Urothelium cell line (cell line): ENCODE measurements at places on chromosomes 7 and 10.

DNA sequence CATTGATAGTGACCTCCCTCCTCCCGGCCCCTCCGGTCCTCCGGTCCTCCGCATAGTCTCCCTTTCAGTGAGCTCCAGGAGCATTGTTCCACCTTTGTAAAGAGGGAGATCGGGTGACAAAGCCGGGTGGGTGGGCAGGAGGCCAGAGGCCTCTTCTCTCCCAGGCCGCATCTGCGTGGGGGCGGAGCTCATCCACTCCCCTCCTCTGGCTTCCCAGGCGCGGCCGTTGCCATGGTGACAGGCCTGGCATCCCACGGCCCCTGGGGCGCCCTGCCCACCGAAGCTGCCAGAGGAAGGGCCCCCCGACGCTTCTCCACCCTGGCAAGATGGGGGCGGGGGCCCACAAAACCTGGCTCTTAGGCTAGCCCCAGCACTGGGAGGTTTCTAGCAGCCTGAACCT, 4.4 kb upstream of the FZD9 start:
- DNase-seq, result peak; percentile 72

DNA sequence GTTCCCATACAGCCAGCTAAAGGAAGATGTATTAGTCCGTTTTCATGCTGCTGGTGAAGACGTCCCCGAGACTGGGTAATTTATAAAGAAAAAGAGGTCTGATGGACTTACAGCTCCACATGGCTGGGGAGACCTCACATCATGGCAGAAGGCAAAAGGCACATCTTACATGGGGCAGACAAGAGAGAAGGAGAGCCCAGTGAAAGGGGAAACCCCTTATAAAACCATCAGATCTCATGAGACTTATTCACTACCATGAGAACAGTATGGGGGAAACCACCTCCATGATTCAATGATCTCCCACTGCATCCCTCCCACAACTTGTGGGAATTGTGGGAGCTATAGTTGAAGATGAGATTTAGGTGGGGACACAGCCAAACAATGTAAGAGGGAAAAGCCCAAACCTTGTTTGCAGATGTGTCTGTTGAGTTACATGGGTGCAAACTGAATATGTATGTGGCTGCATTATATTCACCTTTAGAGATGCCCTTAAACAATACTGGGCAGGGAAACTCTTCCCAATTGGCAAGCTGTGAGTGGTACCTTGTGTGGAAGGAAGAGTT, 13.1 kb upstream of the BRAF start:
- DNase-seq, result no peak

DNA sequence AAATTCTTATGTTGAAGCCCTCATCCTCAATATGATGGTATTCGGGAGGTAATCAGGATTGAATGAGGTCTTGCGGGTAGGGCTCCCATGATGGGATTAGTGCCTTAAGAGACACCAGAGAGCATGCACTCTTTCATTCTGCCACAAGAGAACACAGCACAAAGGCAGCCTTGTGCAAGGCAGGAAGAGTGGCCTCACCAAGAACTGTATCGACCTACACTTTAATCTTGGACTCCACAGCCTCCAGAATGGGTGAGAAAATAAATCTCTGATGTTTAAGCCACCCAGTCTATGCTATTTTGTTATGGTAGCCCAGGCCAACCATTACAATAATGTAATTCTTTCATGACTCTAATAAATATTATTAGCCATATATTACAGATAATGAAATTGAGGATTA, 8.4 kb downstream of the SEM1 start:
- no peak for DNase-seq

DNA sequence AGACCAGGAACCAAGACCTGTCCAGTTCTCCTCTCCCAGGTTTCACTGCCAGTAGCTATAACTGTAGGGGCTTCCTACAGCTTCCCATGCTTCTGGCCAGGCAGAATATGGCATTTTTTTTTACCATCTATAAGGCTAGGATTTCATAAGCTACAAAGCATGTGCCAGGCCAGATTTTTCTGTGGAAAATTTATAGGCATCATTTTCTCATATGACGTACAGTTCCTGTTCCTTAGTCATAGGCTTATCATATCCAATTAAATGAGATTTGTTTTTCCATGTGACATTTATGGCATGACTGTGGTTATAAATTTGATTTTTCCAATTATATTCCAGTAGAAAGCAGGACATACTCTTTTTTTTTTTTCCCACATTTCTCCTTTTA, 208.6 kb upstream of the NPY start:
- no peak for DNase-seq

- no peak for DNase-seq
Measured at GRCh38 chr10:23363793-23364135, 19.2 kb upstream of the C10orf67 start.

DNA sequence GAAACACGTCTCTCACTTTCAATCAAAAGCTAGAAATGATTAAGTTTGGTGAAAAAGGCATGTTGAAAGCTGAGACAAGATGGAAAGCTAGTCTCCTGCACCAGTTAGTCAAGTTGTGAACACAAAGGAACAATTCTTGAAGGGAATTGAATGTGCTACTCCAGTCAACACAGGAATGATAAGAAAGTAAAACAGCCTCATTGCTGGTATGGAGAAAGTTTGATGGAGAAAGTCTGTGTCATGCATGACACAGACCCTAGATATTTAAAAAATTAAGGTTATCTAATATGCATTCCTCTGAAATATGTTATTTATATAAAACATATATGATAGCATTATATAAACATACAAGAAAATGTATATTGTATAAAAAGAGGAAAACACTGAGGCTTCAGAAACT, 699.4 kb upstream of the FZD8 start:
- DNase-seq, result no peak

- DNase-seq, result no peak
Measured at GRCh38 chr10:36681751-36682632, 443.4 kb upstream of the ANKRD30A start.

DNA sequence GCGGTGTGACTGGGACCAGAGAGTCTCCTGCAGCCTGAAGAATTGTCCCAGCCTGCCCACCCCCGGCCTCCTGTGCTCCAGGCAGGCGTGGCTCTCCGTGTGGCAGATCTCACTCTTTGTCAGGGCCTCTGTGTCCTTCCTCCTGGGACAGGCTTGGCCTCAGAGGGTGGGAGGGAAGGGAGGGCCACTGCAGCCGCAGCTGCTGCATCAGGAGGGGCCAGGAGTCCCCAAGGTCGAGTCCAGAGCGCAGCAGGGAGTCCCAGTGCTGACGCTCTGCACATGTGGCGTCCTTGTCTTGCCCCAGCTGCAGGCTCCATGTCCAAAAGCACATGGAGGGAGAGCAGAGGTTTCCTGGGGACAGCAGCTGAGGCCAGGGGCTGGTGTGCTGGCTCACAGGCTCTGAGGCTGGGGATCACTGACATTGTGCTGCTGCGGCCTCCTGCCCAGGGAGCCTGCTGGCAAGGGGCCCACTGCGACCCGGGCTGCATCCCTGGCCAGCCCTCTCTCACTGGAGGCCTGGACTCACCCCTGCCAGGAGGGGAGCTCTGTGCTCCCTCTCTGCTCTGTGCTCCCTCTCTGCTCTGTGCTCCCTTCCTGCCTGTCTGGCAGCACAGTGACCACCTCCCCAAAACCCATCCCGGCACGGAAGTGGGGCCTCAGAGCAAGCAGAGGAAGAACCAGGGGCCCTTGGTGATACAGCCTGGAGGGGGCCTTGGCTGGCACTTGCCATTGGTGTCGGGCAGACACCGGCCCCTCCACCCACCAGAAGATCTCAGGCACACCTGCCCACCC, 114.6 kb upstream of the RET start:
- DNase-seq, result no peak

- DNase-seq, result no peak
Measured at GRCh38 chr10:24353319-24353718, 144.4 kb downstream of the KIAA1217 start.

DNA sequence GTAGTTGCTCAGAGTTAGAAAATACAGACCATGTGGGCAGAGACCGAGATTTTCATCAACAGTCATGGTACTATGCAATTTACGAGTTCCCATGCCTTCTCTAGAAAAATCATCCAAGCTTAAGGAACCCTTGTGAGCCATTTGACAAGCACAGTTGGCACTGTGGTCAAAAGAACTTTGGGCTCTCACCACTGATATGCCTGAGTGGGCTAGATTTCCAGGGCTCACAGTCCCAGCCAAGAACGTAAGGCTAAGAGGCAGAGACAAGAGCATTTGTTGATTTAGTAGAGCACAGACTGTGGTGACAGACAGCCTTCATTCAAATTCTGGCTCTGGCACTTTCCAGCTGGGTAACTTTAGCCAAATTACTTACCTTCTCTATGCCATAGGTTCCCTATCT, 407.0 kb downstream of the SORCS1 start:
- DNase-seq, result no peak
